CD4-positive, alpha-beta T cell treated with Interleukin-1 beta for 1 hour (primary cell): ENCODE measurements at places on chromosomes 12 and 14.
A peak's percentile ranks its signal among the peaks of the same experiment; 100 is the strongest.

- no peak for DNase-seq
These were observed 10.1 kb downstream of the FOXG1 start for GRCh38 chr14:28776482-28777266.

- DNase-seq, result no peak
These were observed 10.8 kb downstream of the CLEC1A start for GRCh38 chr12:10088031-10088430.

GRCh38 chr14:55353686-55354467 lies 57.8 kb downstream of the ATG14 start:
- DNase-seq, result peak; percentile 45

DNA sequence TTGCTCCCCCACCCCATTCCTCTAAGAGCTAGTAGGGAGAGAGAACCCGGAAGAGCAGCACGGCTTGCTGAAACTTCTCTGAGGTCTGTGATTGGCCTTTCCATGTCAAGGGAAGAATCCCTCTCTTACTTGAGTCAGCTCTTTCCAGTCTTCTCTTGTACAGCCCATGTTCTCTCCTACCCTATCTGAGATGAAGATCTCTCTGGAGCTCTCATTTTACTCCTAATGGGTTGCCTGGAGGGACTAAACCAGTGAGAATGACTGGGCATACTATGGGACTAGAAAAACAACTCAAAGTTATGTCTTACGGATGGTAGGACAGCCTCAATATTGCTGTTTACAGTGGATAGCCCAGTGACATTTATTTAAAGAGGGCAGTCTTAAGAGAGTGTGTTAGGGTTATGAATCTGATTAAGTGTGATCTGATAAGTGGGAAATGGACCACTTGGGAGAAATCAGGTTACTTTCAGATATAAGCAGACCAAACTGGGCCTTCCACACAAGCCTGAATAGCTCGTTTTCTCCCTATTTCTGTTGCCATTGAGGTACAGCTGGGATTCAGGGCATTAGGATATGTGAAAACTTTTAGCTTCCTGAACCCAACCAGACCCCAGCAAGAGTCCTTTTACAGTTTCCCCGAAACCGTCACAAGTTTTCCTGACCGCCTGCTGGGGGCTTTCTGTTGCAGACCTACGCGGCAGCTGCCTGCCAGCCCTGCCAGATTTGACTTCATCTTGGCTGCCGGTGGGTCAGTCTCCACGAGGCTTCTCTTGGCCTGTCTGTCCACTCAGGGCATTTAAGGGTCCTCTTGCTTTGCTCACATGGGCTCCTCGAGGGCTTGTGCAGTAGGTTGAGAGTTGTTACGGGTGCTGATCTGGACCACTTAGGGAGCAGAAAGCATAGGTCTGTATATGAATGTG lies 16.9 kb downstream of the ETV6 start:
- DNase-seq, result no peak

DNA sequence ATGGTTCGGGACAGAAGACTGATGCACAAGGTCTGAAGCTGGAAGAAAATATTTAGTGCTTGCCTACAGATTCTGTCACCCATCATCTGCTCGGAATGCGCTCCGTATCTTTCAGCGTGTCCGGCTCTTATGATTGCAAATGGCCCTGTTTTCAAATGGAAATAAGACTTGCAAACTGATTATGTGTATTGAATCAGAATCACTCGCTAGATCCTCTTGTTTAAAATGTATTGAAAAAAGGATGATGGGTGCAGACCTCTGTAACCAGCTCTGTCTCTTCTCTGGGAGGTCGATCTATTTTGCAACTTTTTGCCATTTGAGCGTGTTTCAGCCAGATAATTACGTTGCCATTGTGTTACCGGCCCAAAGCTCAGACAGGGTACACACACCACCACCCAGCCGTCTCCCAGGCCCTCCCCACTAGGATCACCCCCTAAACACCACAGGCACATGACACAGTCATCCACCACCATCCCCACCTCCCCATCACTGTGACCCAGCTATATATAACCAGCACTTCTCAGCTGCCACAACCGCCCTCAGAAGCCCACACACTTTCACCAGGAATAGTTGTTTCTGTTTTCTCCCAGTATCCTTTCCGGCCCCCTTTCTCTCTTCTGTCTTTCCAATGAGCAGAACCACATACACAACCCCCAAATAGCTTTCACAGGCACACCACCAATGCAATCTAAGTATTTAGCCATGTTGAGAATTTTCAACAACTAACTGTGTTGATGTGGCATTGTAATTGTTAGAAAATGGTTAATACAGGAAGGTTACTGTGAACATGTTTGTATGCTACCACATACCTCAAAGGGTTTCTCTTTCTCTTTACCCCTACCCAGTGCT lies 10.7 kb downstream of the NKX2-1 start:
- DNase-seq, result no peak

GRCh38 chr14:68924186-68925158 lies 54.6 kb downstream of the ACTN1 start:
- no peak for DNase-seq

GRCh38 chr14:102507081-102507856 lies 2.3 kb downstream of the ANKRD9 start:
- DNase-seq, result peak; percentile 49

DNA sequence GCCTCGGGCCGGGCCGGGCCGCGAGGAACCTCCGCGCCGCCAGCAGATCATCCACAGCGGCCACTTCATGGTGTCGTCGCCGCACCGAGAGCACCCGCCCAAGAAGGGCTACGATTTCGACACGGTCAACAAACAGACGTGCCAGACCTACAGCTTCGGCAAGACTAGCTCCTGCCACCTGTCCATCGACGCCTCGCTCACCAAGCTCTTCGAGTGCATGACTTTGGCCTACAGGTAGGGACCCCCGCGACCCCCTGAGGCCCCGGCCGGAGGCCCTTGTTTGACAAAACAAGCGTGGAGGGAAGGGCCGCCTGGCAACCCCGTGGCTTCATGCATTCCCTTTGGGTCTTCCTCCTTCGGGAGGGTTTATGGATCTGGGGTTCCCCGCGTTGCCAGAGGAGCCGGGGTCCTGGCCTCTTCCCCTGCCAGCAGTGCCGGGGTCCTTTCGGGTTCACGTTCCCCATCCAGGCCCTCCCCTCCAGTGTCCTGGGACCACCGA lies 526 bp downstream of the MLXIP start:
- no peak for DNase-seq

DNA sequence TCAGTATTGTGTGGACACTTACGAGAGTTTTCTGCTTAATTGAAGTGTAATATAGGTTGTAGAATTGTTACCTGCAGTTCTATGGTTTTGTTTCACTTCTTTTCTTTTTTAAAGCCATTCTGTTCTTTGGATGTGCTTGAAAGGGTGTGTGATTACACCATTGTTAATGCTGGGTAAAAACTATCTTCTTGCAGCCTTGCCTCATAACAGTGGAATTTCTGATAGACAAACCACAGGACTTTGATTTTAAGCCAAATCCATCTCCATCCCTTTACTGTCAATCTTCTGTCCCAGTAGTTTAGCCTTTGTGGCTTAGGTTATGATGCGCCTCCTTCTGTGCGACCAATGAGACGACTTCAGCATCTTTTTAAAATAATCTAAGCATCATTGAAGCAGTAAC lies 182.3 kb downstream of the PELI2 start:
- no peak for DNase-seq

- DNase-seq, result no peak
These were observed 475.6 kb upstream of the MIS18BP1 start for GRCh38 chr14:45728434-45729225.

DNA sequence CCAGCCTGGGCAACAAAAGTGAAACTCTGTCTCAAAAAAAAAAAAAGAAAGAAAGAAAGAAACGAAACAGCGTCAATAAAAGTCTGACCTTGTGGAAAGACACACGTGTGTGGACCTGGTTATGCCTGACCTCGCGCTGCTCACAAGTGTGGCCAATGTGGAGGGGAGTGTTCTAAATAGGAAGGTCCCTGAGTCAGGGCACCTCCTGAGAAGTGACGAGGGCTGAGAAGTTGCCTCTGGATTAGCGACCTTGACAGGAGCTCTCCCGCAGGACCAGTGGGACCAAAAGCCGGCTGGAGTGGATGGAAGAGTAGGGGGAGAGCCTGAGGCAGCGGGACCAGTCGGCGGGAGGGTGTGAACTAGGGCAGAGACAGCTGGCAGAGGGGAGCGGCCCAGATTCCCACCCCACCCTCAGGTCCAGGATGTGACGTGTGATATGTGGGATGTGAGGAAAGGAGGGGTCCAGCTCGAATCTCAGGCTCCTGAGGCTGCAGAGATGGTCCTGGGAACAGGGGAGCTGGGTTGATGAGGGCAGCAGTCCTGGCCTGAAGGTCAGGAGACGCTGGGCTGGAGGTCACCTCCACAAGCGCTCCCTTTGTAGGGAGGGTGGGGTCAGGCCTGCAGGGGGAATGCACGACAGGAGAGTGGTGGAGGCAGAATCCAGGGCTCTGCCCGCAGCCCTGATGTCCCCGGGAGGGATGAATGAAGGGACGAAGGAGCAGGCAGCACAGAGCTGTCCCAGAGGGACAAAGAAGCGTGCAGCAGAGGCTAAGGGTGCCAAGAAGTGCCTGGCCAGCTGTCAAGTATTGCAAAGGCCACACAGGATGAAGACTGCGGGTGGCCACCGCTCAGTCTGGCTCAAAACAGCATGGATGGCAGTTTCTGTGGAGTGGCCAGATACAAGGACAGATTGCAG lies 24.8 kb upstream of the GPR68 start:
- DNase-seq, result no peak

- no peak for DNase-seq
These were observed 1.2 kb upstream of the KCNMB4 start for GRCh38 chr12:70364695-70365397.

DNA sequence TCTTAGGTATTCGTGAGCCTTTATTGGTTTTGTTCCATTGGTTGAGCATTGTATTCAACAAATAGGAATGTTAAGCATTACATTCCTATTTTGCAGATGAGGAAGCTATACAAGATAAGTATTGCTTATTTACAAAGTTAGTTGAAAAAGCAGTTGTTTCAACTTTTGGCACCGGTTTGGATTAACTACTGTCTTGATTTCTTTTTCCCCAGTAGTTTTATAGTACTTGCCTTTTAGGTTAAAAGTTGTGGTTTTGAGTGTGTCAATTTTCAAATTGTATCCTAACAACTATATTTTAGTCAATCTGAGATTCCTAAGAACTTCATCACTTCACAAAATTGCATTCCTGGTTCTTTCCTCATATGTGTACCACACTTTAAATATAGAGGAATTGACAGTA lies 23.8 kb upstream of the MBIP start:
- DNase-seq, result no peak

- no peak for DNase-seq
These were observed 82.1 kb downstream of the PLXNC1 start for GRCh38 chr12:94230357-94230905.

- DNase-seq, result no peak
These were observed 19.0 kb downstream of the ALX1 start for GRCh38 chr12:85299053-85299452.

DNA sequence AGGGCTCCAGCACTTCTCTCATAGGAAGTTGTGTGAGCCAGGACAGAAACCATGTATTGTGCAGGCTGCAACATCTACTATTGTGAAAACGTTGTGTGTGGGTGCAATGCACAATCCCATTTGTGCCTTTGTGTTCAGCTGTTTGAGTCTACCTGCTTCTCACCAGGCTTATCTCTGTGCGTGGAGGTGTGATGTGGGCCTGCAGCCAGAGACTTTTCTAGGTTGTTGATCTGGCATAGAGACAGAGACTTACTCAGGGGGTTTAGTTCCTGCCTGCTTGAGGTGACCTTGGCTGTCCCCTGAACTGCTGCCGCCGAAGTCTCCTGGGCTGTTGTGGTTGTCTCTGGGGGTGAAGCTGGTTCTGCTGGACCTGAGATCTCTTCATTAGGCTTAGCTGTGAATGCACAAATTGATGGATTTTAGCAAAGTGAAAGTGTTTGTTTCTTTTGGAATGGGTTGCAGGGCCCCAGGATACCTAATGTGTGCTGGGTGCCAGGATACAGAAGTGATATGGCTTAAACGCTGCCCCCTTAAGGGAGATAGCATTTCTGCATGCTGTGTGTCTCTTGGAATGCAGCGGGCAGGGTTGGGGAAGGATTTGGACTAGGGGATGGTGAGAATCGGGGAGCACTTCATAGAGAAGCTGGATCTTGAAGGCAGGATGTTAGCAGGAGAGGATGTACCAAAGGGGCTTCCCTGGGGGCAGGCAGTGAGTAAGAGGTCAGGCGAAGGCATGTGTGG lies 2.5 kb downstream of the LACRT start:
- DNase-seq, result no peak

- no peak for DNase-seq
These were observed 31.7 kb upstream of the TUBA1C start for GRCh38 chr12:49232940-49233841.

GRCh38 chr14:44109036-44109435 lies 398.0 kb downstream of the FSCB start:
- DNase-seq, result no peak

DNA sequence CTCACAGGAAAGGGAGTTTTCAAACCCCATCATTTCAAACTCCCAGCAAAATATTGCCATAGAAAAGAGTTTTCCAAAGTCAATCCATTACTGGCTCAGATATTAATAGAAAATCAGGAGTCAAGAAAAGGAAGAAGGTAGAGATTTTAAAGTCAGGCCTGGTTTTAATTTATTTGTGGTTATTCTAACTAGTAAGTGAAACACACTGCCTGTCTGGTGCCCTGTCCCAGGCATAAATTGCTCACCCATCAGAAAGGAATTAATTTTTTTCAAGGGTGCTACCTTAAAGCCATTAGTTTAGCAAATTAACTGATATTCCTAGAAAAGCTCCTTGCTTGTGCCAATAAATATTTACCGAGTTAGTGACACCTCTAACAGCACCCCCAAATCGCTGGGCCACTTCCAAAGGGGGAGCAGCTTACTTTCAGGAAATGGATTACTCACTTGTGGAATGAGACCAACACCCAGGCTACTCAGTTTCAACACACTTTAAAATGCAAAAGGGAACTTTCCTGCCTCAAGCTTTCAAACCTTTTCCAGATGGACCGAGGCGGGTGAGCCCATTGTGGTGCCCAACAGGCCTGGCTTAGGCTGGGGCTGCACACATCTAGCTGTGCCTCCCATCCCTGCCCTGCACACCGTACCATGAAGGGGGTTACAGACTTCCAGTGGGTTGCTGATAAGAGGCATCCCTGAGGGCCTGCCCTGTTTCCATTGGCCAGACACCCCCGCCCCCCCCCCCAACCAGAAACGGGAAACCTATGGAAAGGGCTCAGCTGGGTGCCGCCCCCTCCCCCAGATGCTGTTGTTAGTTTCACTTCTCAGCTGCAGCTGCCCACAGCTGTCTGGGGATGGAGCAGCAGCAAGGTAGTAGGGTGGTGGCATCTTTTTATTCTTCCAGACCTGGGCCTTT lies 117.2 kb downstream of the SAMD4A start:
- DNase-seq, result no peak

- no peak for DNase-seq
These were observed 46.8 kb downstream of the DDX11 start for GRCh38 chr12:31120392-31121008.

GRCh38 chr12:75658286-75658685 lies 146.9 kb upstream of the KRR1 start:
- DNase-seq, result no peak

GRCh38 chr12:49894751-49895148 lies 8.9 kb downstream of the FAIM2 start:
- DNase-seq, result no peak

- no peak for DNase-seq
These were observed 16.8 kb downstream of the PLXNC1 start for GRCh38 chr12:94165138-94165537.

- no peak for DNase-seq
These were observed 567.7 kb downstream of the LRFN5 start for GRCh38 chr14:42174357-42174756.
